SJCRH30 (cell line): ENCODE measurements at places on chromosomes 2 and 18.

GRCh38 chr2:72023678-72024390 is 123.8 kb downstream of the CYP26B1 start:
- no peak overlapping the region for H3K4me3 ChIP-seq
- H3K27ac ChIP-seq = no peak overlapping the region
- DNase-seq = peak; percentile 0

- no peak for DNase-seq
- no peaks in the 10 kb centered on the region; the same call in 1 of the 2 replicates for H3K4me1 ChIP-seq
- no peak overlapping the region for H3K4me3 ChIP-seq
- peaks cover 8% of the 10 kb centered on the region; the same call in 1 of the 2 replicates for H3K27me3 ChIP-seq
These were observed 58.6 kb downstream of the NCAPH start for GRCh38 chr2:96393989-96394761.

DNA sequence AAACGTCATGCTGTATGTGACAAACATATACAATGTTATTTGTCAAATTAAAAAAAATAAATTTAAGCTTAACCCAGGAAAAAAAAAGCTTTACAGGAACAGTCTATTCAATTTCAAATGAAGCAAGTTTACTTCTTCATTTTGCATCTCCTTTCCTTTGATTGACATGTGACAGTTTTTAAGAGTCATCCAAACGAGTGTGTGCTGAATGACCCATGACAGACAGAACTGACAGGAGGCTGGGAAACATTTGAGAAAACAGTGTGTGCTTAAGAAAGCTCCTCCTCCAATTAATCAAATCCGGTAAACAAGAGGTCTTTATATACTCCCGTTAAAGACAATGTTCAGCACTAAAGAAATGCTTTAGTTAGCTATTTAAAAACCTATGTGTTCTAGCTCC is 177.7 kb downstream of the SRBD1 start:
- H3K4me3 ChIP-seq = no peak overlapping the region
- DNase-seq = no peak
- H3K27me3 ChIP-seq = no peaks in the 10 kb centered on the region
- H3K4me1 ChIP-seq = peaks cover 20% of the 10 kb centered on the region

DNA sequence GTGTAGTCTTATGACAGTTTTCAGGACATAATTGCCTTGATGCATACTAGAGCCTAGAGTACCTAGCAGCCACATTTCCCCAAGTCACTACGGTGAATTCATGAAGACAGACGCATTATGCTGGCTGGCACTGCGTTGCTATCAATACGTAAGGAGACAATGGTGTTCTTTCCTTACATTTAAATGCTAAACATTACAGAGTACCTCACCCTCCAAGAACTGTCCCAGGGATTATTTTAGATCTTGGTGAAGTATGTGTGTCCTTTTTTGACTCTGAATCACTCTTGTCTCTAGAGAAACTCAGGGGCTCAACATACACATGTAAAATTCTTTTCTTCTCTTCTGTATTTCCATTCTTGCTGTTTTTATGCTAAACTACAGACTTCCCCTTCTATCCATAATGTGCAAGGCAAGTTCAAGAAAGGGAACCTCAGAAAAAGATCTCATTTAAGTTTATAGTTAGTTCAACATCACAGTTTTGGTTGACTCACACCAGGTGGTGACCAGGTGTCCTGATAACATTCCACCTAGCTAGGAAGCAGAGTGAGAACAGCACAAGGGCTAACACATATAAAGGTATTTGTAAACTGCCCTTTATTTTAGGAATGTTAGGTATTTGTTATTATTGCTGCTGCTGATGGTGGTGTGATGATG is 212.4 kb upstream of the HNRNPA3 start:
- no peaks in the 10 kb centered on the region for H3K36me3 ChIP-seq
- H3K4me3 ChIP-seq = no peak overlapping the region
- H3K27me3 ChIP-seq = peaks cover 3% of the 10 kb centered on the region; the same call in 1 of the 2 replicates
- no peak overlapping the region for H3K27ac ChIP-seq
- H3K4me1 ChIP-seq = no peaks in the 10 kb centered on the region

- DNase-seq = no peak
- H3K27ac ChIP-seq = no peak overlapping the region
- H3K4me3 ChIP-seq = no peak overlapping the region
- no peaks in the 10 kb centered on the region for H3K36me3 ChIP-seq
- H3K27me3 ChIP-seq = peaks cover 10% of the 10 kb centered on the region; the same call in 1 of the 2 replicates
These were observed 48.8 kb downstream of the INHBB start for GRCh38 chr2:120394764-120395163.

DNA sequence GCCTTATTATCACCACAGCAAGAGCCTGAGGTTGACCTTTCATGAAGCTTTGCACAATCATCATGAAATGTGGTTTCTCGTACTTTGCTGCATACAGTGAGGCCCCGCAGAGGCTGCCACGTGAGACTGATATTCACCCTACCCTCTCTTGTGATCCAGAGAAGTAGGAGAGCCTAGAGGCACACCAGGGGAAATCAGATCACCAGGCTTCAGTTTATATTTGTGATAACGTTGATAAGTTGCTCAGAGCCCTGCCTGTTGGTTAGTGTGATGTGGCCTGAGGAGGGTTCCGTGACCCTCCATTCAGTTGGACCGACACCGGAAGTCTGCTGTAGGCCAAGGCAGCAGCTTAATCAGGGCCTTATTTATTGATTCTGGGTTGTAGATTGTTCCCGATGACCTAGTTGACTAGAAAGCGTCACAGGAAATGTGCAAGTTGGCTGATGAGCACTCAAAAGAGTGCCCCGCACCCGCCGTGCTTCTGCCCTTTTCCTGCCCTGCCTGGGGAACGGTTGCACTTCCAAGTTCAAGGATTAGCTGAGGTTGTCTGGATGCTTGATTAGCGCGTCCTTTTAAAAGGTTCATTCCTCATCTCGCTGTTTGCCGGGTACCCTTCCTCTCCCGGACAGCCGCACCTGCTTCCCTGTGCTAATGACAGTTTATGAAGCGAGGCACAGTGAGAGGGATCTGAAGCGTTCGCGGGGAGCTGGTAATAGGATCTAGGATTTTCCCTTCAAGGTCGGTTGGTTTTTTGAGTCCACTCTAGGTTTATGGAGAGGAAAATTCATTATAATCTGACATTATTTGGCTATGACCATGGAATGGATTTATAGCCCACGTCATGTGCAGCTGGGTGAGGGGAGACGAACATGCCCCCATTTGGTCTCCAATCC is 146.4 kb downstream of the SH3RF3 start:
- H3K4me3 ChIP-seq = no peak overlapping the region
- H3K27ac ChIP-seq = no peak overlapping the region
- no peaks in the 10 kb centered on the region for H3K36me3 ChIP-seq
- peaks cover 3% of the 10 kb centered on the region; the same call in 1 of the 2 replicates for H3K27me3 ChIP-seq
- DNase-seq = no peak

- no peak for DNase-seq
- no peak overlapping the region for H3K4me3 ChIP-seq
- no peaks in the 10 kb centered on the region for H3K36me3 ChIP-seq
- H3K27ac ChIP-seq = no peak overlapping the region
- H3K27me3 ChIP-seq = no peaks in the 10 kb centered on the region
These were observed 9.0 kb upstream of the SLC1A4 start for GRCh38 chr2:64980183-64980582.

DNA sequence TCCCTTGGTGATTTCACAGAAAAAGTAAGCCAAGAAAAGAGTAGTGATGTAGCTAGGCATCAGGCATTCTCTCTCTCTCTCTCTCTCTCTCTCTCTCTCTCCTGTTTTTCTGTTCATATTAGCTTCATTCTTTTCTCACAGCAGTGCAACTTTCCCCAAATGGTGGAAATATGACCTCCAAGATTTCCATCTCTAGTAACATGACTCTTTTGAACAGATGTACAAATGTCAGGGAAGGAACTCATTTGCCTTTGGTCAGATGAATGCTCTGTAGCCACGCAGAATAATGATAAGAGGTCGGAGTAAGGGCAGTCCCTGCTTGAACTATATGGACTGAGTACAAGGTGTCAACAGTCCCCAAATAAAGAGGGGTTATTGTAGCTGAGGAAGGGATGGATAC is 316.2 kb downstream of the GALNT13 start:
- H3K36me3 ChIP-seq = no peaks in the 10 kb centered on the region
- no peak for DNase-seq
- no peak overlapping the region for H3K27ac ChIP-seq
- peaks cover 8% of the 10 kb centered on the region; the same call in 1 of the 2 replicates for H3K4me1 ChIP-seq

- no peak overlapping the region for H3K4me3 ChIP-seq
- H3K27ac ChIP-seq = no peak overlapping the region
- H3K4me1 ChIP-seq = no peaks in the 10 kb centered on the region
These were observed 971.0 kb upstream of the CDH2 start for GRCh38 chr18:29147944-29148343.

DNA sequence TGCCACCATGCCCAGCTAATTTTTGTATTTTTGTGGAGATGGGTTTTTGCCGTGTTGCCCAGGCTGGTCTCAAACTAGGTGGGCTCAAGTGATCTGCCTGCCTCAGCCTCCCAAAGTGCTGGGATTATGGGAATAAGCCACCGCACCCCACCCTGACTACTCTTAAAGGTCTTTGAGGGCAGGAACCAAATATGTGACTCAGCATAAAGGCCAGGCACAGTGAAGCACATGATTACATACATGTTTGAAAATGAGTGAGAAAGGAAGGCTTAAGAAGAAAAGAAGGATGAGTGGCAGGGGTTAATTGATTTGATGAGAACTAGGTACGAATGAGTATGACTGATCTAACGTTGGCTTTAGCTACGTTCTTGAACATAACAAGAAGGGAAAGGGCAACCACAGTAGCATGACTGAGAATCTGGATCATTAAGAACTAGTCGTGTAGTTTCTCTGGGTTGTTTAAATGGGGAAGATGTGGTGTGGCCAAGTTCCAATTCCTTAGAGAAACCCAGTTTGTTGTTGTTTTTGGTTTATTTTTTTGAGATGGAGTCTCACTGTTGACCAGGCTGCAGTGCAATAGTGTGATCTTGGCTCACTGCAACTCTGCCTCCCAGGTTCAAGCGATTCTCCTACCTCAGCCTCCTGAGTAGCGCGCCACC is 6.8 kb downstream of the RESP18 start:
- H3K27me3 ChIP-seq = no peaks in the 10 kb centered on the region
- H3K27ac ChIP-seq = no peak overlapping the region
- no peaks in the 10 kb centered on the region for H3K4me1 ChIP-seq
- DNase-seq = no peak
- H3K4me3 ChIP-seq = no peak overlapping the region

GRCh38 chr2:199777916-199778315 is 73.1 kb downstream of the FTCDNL1 start:
- H3K4me1 ChIP-seq = no peaks in the 10 kb centered on the region
- H3K27me3 ChIP-seq = no peaks in the 10 kb centered on the region
- H3K27ac ChIP-seq = no peak overlapping the region

- no peak overlapping the region for H3K27ac ChIP-seq
- no peaks in the 10 kb centered on the region for H3K27me3 ChIP-seq
- H3K36me3 ChIP-seq = no peaks in the 10 kb centered on the region
- peaks cover 15% of the 10 kb centered on the region for H3K4me1 ChIP-seq
- DNase-seq = peak; percentile 88
These were observed 112.5 kb upstream of the SLC38A11 start for GRCh38 chr2:165067643-165068486.

DNA sequence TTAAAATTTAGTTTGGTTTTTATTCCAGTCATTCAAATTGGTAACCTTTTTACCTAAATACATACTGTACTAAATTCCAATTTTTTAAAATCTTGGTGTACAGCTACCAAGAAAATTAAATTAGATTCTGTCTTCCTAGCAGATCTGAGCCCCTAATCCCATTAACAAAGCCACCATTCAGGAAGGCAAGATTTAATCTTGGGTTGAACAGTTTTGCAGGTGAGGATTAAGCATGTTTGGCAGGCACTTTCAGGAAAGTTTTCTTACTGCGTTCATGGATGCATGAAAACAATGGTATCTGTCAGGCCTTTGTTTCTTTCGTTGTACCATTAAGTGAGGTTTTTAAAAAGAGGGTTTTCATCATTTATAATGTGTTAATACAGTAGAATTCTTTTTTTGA is 32.8 kb downstream of the ITPRID2 start:
- no peaks in the 10 kb centered on the region for H3K27me3 ChIP-seq
- H3K4me3 ChIP-seq = no peak overlapping the region
